Lung microvascular endothelial cell (primary cell): ENCODE measurements at places on chromosomes 16 and 17. TPM values are rescaled to one million over a fixed set of nuclear protein-coding genes. Genes with fewer than 3 reads are reported as not detected.

GRCh38 chr16:50428116-50428515, 59.3 kb upstream of the BRD7 start:
- DNase-seq: peak; percentile 11

DNA sequence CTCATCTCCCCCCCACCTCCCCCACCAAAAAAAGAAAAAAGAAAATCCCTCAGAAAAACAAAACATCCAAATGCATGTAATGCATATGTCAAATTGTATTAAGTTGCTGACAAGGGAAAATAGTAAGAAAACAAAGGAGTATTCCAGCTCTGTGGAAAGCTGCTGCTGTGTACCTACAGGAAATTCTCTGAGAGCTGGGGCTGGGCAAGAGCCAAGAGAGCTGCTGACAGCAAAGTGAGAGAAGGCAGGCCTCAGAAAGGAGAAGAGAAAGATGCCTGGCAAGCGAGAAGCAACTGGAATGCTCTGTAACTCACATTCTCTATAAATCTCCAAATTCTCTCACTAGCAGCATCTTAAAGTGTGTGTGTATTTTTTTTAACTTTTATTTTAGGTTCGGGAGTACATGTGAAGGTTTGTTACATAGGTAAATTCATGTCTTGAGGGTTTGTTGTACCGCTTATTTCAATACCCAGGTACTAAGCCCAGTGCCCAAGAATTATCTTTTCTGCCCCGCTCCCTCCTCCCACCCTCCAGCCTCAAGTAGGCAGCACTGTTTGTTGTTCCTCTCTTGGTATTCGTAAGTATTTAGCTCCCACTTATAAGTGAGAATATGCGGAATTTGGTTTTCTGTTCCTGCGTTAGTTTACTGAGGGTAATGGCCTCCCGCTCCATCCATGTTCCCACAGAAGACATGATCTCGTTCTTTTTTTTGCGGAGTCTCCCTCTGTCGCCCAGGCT, 24.4 kb downstream of the CNTROB start:
- DNase-seq: peak; percentile 2

DNA sequence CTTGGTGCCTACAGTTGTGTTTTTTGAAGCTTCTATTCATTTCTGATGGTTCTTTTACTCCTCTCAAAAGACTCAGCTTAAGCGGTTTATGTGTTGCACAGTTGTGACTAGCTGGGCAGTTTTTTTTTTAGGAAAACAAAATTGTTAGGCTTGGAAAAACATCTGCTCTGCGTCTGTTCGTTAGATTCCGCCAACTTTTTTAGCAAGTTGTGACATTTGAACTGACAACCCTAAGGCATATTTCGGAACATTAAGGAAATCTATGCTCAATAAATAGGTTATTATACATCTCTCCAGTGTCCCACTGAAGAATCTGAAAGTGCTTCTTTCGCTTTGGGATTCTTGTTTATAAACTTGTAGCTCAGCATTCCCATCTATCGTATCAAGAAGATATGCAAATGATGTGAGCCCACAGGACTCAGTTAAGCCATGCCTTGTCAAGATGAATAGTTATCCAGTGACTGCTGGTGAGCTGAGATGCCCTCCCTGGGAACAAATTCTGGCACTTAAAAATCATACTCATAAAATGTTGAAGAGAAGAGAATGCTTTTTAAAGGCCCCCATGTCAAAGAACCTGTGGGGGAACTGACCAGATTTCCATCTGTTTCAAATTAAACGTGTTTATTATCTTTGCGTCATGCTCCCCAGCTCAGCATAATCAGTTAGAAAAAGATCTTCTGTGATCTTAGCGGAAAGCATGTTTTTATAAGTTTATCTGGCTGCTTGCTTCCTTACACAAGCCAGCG, 109.0 kb upstream of the FAM20A start:
- no peak for DNase-seq

PITPNM3 gene
- 0.20 and 0.22 TPM in 2 replicates for total RNA-seq

DNA sequence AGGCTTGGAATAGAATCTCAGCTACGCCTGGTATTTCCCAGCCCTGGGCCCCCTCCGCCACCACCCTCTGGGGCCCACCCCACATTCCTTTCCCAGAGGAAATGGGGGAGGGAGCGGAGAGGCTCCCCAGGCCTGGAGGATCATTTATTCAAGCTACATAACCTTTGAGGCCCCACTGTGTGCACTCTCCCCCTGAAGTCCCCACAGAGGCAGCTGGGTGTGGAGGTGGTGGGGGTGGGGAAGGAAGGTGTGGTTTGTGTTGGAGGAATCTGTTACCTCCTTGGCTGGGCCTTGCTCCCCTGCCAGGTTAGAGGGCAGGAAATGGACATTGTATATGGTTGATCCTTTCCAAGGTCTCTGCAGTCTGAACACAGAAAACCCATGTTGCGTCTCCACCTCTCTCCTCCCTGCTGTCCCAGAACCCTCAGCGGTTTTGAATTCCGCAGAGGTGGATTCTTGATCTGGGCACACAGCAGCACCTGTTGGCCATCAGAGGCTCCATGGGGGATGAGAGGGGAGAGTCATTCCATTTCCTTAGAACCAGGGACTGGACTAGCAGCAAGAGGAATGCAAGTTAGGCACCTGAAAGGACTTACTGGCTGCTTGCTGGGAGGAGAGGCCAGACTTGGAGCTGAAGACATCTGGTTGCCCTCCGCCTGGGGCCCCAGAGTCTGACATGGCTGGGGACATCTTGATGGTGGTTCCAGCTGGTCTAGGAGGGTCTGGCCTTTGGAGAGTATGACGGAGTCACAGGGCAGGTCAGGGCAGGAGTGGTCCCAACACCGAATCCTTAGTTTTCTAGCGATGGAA, 23.0 kb downstream of the ARHGAP23 start:
- peak; percentile 83 for DNase-seq

DNA sequence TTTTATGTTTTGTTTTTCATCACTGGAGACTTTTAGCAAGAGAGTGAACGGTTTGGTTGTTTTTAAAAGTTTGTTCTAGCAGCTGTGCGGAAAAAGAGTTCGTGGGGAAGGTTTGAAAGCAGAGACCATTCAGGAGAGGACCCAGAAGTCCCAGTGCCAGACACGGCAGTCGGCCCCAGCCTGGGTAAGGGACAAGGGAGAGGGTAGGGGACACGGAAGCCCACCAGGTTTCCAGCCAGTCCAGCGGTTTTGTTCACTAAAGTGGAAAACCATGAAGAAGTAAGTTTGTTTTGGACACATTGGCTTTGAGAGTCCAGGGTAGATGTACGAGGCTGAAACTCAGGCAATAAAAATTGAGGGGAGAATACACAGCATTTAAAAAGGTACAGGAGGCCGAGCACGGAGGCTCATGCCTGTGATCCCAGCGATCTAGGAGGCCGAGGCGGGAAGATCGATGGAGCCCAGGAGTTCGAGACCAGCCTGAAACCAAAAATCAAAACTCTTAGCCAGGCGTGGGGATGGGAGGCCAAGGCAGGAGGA, 56.8 kb upstream of the RPH3AL start:
- no peak for DNase-seq
